Melanocyte of skin (primary cell): ENCODE measurements at places on chromosomes 2 and 18. TPM values are rescaled to one million over a fixed set of nuclear protein-coding genes. Genes with fewer than 3 reads are reported as not detected.

The RND3 gene
- total RNA-seq = 54.7 and 55.2 TPM in 2 replicates

The SF3B6 gene
- 163 and 165 TPM in 2 replicates for total RNA-seq

The PSMA8 gene
- under 0.01 TPM in 1 of 2 replicates, not detected in the other for total RNA-seq

The CRYGC gene
- total RNA-seq = not detected in 2 replicates

The KATNAL2 gene
- 2.1 and 4.0 TPM in 2 replicates for total RNA-seq

The SLC35F6 gene
- 118 and 124 TPM in 2 replicates for total RNA-seq

The RNF125 gene
- 1.4 and 4.4 TPM in 2 replicates for total RNA-seq

The BOLL gene
- total RNA-seq = not detected in 2 replicates

The ASXL3 gene
- not detected in 2 replicates for total RNA-seq

The CHRND gene
- total RNA-seq = not detected in 2 replicates

The DLX2 gene
- under 0.01 TPM in 1 of 2 replicates, not detected in the other for total RNA-seq

The MYO3B gene
- total RNA-seq = under 0.01 and 0.31 TPM in 2 replicates

The IHH gene
- total RNA-seq = 0.34 and 0.36 TPM in 2 replicates

The RTP5 gene
- not detected in 2 replicates for total RNA-seq
